Epithelial cell of umbilical artery (primary cell): ENCODE measurements at places on chromosomes 12 and 14. TPM values are rescaled to one million over a fixed set of nuclear protein-coding genes. Genes with fewer than 3 reads are reported as not detected.

Gene AQP2
- total RNA-seq: not detected in 2 replicates

Gene HOXC4
- not detected in 2 replicates for total RNA-seq

Gene ZC2HC1C
- total RNA-seq: 1.3 and 3.6 TPM in 2 replicates

Gene KNTC1
- total RNA-seq: 28.9 and 37.4 TPM in 2 replicates

Gene FAM181A
- not detected in 2 replicates for total RNA-seq

Gene FKBP11
- total RNA-seq: 18.4 and 21.4 TPM in 2 replicates

Gene TTC6
- total RNA-seq: under 0.01 TPM in 1 of 2 replicates, not detected in the other

Gene GNG2
- total RNA-seq: 0.15 and 0.65 TPM in 2 replicates

Gene ZNF664
- 39.0 and 43.8 TPM in 2 replicates for total RNA-seq

Gene CMA1
- total RNA-seq: not detected in 2 replicates

Gene CLEC4D
- not detected in 2 replicates for total RNA-seq

Gene PDZRN4
- not detected in 2 replicates for total RNA-seq

Gene KRT71
- not detected in 2 replicates for total RNA-seq

Gene BCL7A
- total RNA-seq: 5.5 and 10.2 TPM in 2 replicates

Gene TGFB3
- 0.91 and 1.3 TPM in 2 replicates for total RNA-seq
